Lung (tissue), 17 donors: ENCODE measurements at places on chromosomes 5 and 9. TPM values are rescaled to one million over a fixed set of nuclear protein-coding genes. Genes with fewer than 3 reads are reported as not detected.
A peak's percentile ranks its signal among the peaks of the same experiment; 100 is the strongest.

Gene AHRR
- total RNA-seq = 1.7 TPM

Gene CCNJL
- total RNA-seq = 9.1 TPM

Gene C1QTNF3
- 20.3 TPM for total RNA-seq

GRCh38 chr9:34501889-34502425 lies 20.8 kb downstream of the ENHO start:
- peak; percentile 86 for DNase-seq
- H3K27ac ChIP-seq = no peak overlapping the region
- no peak overlapping the region for H3K4me3 ChIP-seq
- no peaks in the 10 kb centered on the region for H3K27me3 ChIP-seq
- peaks cover 12% of the 10 kb centered on the region for H3K4me1 ChIP-seq
- H3K36me3 ChIP-seq = no peaks in the 10 kb centered on the region

DNA sequence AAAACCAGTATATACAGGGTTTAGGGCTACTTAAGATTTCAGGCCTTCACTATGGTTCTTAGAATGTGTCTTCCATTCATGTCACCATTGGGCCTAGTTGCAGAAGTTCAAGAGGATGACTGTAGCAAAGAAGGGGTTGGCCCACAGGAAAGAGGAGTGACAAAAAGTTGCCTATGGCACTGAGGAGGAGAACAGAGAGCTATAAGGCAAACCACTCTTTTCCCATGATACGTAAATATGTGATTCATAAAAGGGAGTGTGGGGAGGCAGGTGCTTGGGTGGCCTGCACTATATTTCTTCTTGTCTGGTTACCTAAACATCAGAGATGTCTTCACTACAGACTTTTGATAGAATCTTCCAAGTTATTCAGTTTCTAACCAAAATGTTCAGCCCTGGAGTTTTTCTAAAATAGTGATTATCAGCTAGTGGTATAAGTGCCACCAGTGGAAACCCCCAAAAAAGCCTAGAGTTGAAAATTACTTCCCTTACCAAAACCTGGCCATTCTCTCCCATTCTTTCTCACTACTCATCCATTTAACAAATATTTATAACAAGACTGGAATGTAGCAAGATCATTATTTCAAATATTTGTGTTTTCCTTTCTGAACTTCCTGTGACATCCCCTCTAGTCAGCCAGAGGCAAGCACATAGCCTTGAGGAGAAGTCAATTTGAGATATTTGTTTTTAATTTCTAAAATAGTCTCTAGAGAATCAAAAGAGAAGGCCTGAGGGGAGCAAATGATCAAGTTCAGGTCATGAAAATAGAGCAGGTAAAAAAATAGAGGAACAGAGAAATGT lies 367.4 kb downstream of the EFNA5 start:
- H3K27ac ChIP-seq = no peak overlapping the region
- no peak overlapping the region for H3K4me3 ChIP-seq
- H3K4me1 ChIP-seq = no peaks in the 10 kb centered on the region
- no peak for DNase-seq

- no peaks in the 10 kb centered on the region for H3K27me3 ChIP-seq
- no peaks in the 10 kb centered on the region for H3K36me3 ChIP-seq
- no peak for DNase-seq
- no peaks in the 10 kb centered on the region for H3K4me1 ChIP-seq
- H3K27ac ChIP-seq = no peak overlapping the region
Observed at GRCh38 chr9:124742940-124743339, 28.2 kb downstream of the NR6A1 start.

- DNase-seq = no peak
- no peak overlapping the region for H3K4me3 ChIP-seq
- no peaks in the 10 kb centered on the region for H3K4me1 ChIP-seq
- H3K27ac ChIP-seq = no peak overlapping the region
- no peaks in the 10 kb centered on the region for H3K27me3 ChIP-seq
Observed at GRCh38 chr5:130536691-130537090, 628.4 kb downstream of the HINT1 start.

DNA sequence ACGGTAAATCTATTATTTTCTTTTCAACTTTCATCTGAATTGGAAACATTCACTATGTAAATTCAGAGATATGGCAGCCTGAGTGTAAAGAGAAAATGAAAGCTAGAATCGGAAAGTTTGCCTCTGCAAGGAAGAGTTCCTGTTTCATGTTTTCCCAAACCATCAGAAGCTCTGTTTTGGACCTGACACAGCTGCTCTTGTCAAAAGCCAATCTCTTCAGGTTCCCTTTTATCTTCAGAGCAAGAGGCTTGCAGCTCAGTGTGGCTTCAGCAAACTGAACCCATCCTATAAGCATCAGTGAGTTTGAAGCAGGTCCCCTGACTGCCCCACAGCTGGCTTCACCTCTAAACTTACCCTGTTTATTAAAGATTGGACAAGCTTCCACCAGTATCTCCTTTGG lies 1099.7 kb downstream of the DTWD2 start:
- H3K36me3 ChIP-seq = no peaks in the 10 kb centered on the region
- H3K4me1 ChIP-seq = peaks cover 4% of the 10 kb centered on the region
- H3K4me3 ChIP-seq = no peak overlapping the region
- no peaks in the 10 kb centered on the region for H3K27me3 ChIP-seq
- no peak overlapping the region for H3K27ac ChIP-seq

- no peak overlapping the region for H3K4me3 ChIP-seq
- no peaks in the 10 kb centered on the region for H3K36me3 ChIP-seq
- no peak overlapping the region for H3K27ac ChIP-seq
- no peaks in the 10 kb centered on the region for H3K27me3 ChIP-seq
Observed at GRCh38 chr5:107516452-107517184, 154.1 kb downstream of the EFNA5 start.

DNA sequence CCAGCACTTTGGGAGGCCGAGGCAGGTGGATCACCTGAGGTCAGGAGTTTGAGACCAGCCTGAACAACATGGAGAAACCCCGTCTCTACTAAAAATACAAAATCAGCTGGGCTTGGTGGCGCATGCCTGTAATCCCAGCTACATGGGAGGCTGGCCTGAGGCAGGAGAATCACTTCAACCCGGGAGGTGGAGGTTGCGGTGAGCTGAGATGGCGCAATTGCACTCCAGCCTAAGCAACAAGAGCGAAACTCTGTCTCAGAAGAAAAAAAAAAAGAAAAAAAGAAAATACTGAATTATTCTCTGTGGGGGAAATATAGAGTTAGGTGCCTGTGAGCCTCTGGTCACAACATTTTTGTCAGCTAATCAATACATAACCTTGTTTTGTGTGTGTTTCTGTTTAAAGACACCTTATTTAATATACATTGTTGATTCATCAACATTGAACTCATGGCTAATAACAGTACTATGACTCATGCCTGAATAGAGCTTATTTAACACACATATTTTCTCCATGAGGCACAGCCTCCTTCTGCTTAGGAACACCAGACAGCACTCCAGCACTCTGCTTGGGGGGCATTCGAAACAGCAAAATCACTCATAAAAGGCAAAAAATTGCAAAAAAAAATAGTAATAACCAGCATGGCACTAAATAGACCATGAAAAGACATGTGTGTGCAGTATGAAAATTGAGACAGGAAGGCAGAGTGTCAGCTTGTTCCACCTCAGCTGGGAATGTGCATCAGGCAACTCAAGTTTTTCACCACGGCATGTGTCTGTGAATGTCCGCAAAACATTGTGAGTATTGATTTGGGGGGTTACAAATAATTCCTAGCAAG lies at the start of gene IL31RA:
IL31RA (plus strand) TSS at position 519 of the 836 bp plus-strand sequence; CDS start at position 733, 214 bp downstream.
- no peak for DNase-seq
- H3K4me1 ChIP-seq = no peaks in the 10 kb centered on the region
- no peaks in the 10 kb centered on the region for H3K36me3 ChIP-seq
- H3K27ac ChIP-seq = no peak within 1 kb of the TSS
- H3K27me3 ChIP-seq = no peaks in the 10 kb centered on the region

GRCh38 chr9:99060621-99061020 lies 44.3 kb upstream of the TGFBR1 start:
- no peaks in the 10 kb centered on the region for H3K4me1 ChIP-seq
- H3K4me3 ChIP-seq = no peak overlapping the region

- no peak overlapping the region for H3K27ac ChIP-seq
- H3K4me3 ChIP-seq = no peak overlapping the region
- H3K27me3 ChIP-seq = no peaks in the 10 kb centered on the region
- H3K36me3 ChIP-seq = no peaks in the 10 kb centered on the region
- DNase-seq = no peak
Observed at GRCh38 chr5:132372542-132372941, 3.0 kb downstream of the SLC22A5 start.

DNA sequence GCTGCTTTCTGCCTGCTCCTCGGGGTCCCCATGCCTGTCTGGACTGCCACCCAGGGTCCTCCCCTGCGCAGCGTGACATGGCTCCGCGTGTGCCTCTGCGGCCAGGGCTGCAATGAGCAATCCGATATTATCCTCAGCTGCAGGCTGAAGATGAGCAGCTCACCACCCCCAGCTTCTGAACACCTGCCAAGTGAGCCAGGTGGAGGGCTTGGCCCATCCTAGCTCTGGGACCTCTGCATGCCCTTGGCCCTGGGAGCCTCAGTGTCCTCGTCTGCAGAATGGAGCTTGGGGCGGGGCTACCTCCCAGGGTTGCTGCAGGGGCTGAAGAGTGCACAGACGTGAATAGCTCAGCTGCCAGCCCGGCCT lies 4.1 kb upstream of the MYMK start:
- no peak overlapping the region for H3K27ac ChIP-seq
- no peak for DNase-seq
- no peaks in the 10 kb centered on the region for H3K36me3 ChIP-seq
- no peak overlapping the region for H3K4me3 ChIP-seq
- peaks cover 10% of the 10 kb centered on the region for H3K4me1 ChIP-seq

DNA sequence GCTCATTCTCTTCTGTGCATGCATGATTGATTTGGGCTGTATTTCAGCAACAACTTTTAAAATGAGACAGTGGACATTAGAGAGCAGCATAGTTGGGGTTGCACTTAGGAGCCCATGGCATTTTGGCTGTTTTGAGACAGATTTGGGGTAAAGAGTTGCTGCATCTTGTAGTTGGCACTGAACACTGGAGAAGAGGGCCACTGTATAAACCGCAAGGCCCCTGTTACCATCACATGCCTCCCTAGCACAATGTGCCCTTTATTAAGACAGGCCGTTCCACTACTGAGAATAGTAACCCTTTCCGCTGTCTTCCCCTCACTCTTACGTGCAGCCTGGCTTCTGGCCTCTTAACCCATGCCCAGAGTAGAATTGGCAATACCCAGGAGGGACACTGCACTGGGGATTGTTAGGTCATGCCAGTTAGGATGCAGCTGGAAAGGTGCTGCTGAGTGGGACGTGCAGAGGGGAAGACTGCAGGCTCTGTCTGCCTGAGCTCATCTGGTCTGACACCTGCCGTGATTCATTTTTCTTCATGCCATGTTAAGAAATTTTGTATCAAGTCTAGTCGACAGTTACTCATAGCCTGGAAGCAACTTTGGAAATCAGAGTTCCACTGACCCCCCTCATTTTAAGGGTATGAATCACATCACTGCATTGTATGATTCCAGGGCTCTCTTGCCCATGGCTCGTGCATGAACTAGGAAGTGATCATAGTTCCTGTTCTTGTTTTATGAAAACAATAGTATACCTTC lies 146.9 kb upstream of the DMRT1 start:
- no peaks in the 10 kb centered on the region for H3K27me3 ChIP-seq
- H3K4me1 ChIP-seq = peaks cover 28% of the 10 kb centered on the region
- DNase-seq = no peak
- no peak overlapping the region for H3K4me3 ChIP-seq
- peak overlapping the region; percentile 94 for H3K27ac ChIP-seq

GRCh38 chr9:106891286-106891685 lies 28.3 kb downstream of the ZNF462 start:
- no peak overlapping the region for H3K4me3 ChIP-seq
- no peaks in the 10 kb centered on the region for H3K36me3 ChIP-seq
- no peak overlapping the region for H3K27ac ChIP-seq
- DNase-seq = no peak
- no peaks in the 10 kb centered on the region for H3K27me3 ChIP-seq

DNA sequence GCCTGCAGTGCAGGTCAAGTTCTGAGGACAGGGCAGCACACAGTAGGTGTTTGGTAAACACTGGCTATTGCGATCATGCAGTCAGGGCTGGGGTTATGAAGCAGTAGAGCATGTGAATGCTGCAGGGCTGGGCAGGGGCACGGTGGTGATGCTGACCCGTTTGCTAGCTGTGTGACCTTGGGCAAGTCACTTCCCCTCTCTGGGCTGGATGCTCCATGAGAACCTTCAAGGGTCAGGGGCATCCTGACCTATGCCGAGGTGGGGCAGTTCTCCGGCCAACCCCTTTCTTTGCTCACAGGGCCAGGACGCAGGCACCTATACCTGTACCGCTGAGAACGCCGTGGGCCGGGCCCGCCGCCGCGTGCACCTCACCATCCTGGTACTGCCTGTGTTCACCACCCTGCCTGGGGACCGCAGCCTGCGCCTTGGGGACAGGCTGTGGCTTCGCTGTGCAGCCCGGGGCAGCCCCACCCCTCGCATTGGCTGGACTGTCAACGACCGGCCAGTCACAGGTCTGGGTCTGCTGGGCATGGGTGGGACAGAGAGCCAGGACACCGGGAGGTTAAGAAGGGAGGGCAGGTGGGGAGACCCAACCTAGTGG lies 39.0 kb upstream of the ASS1 start:
- no peaks in the 10 kb centered on the region for H3K27me3 ChIP-seq
- no peak overlapping the region for H3K27ac ChIP-seq
- no peaks in the 10 kb centered on the region for H3K4me1 ChIP-seq
- H3K36me3 ChIP-seq = no peaks in the 10 kb centered on the region

DNA sequence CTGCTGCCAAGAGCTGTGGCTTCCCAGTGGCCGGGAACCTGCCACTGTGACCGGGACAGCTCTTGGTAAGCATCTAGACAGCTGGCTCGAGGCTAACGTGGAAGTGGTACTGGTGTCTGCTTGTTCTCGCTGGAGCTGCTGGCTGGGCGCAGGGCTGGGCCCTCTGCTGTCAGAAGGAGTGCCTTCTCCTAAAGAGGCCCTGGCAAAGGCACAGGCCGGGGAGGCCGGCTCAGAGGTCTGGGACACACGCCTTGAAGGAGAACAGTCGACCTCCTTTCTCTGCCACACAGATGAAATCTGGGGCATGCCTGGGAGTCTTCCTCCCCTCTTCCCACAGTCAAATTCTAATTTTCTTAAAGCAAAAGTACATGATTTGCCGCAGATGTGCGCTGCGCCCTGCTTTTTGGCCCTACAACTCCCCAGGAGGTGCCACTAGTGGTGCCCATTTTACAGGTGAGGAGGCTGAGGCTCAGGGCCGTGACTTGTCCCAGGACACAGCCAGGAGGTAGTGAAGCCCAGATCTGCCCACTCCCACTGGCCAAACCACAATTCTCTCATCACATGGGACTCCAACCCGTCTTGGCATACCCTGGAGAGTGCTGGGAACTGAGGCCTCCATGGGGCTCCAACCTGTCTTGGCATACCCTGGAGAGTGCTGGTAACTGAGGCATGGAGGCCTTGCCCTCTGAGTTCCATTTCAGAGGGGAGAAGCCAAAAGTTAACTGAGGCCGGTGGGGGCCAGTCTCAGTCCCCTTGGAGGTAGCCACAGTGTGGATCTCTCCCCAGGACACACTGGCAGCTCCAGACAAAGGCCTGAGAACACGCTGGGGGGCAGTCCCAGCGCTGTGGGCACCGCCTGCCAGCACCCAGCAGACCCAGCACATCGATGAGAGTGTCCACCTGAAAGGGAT lies 12.0 kb upstream of the RXRA start:
- no peak for DNase-seq
- H3K4me3 ChIP-seq = no peak overlapping the region
- no peaks in the 10 kb centered on the region for H3K36me3 ChIP-seq
- H3K27ac ChIP-seq = no peak overlapping the region
- no peaks in the 10 kb centered on the region for H3K4me1 ChIP-seq
- no peaks in the 10 kb centered on the region for H3K27me3 ChIP-seq
